MG63 (cell line): ENCODE measurements at places on chromosomes 12 and 14.
A peak's percentile ranks its signal among the peaks of the same experiment; 100 is the strongest.

DNA sequence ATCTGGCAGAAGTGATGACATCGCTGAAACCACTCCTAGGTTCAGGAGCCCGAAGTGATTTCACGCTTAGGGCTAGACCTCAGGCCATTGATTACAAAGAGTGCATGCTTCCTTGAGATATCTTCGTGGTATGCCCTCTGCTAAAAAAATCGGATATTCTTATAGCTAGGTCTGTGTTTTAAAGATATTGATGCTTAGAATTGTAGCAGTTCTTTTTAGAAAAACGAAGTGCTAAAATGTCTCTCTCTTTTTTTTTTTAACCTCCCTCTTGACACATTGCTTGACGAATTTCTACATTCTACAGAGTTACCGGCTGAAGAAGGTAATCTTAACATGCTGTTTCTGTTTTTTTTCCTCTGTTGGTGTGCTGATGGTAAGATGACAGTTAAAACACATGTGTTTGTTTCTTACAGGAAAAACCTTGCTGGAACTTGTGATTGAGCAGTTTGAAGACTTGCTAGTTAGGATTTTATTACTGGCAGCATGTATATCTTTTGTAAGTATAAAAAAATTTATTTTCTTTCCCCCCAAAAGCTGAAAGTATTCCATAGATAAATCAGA, 1.3 kb downstream of the ATP2A2 start:
- no peak for DNase-seq

DNA sequence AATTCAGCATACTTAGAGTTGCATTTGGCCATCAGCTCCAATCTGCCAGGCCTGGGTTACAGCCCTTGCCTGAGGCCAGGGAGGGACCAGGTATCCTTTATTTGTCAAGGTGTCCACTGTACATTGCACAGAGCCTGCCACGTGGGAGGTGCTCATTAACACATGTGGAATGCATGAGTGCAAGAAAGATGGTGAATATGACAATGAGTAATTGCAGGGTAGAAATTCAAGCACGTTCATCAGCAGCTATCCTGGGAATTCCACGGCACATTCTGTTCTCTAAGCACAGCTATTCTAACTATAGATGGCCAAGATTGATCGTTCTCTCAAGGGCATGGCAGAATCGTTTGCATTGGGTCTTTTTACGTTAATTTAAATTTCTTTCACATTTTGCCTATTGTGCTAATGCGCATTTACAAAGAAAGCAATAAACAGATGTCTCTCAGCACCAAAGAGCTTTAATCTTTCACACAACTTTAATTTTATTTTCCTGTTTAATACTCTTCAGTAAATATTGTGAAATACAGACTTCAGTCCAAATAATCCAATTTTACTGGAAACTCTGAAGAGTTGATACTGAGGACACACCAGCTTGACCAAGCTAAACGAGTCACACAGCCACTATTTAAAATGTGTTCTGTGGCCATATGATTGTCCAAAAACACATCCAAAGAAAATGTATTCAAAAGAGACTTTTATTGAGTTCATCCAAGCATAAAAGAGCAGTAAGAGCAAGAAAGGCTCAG, 1025.7 kb upstream of the TMEM132C start:
- no peak for DNase-seq

DNA sequence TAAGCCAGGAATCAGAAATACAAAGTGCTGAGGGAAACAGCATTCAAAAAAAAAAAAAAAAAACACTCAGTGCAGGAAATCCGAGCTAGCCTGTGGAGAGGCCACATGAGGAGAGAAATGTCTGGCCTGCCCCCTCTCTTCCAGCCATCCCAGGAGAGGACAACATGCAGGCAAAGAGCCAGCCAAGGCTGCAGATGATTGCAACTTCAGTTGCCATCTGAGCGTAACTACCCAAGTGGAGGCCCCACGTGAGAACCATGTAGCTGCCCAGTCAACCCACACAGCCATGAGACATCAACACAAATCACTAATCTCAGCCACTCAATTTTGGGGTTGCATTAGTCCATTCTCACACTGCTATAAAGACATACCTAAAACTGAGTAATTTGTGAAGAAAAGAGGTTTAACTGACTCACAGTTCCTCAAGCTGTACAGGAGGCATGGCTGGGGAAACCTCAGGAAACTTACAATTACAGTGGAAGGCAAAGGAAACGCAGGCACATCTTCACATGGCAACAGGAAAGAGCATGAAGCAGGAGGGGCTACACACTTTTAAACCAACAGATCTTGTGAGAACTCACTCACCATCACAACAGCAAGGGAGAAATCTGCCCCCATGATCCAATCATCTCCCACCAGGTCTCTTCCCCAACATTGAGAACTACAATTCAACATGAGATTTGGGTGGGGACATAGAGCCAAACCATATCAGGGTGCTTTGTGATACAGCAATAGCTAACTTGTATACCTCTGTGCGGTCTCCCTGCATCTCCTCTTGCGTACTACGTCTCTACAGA, 161.1 kb downstream of the PIWIL1 start:
- no peak for DNase-seq

DNA sequence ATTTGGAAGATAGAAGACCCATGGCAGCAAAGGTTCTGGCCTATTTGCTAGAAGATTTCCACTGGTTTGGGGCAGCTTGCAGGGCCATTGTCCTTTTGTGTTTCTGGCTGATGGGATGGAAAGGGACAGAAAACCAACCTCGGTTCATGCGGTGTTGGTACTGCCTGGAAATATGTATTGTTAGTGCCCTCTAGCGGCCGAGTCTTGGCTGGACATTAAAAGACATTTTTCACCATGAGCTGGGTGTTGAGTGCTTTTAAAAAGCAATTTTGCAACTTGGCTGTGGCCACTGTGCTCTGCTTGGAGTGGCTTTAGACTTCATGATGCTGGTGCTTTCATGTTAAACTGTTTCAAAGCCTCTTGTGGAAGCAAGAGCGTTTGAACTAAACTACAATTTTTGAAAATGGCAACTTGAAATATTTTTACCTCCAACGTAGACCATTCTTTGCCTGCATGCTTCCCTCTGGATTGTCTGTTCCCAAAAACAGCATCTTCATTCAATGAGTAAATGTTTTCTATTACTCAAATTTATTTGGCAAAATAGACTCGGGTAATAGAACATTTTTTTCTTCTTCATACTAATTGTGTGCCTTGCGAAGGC, 102.7 kb upstream of the TBX5 start:
- peak; percentile 17 for DNase-seq

- DNase-seq, result no peak
Observed at GRCh38 chr12:40635141-40635731, 57.0 kb upstream of the CNTN1 start.

DNA sequence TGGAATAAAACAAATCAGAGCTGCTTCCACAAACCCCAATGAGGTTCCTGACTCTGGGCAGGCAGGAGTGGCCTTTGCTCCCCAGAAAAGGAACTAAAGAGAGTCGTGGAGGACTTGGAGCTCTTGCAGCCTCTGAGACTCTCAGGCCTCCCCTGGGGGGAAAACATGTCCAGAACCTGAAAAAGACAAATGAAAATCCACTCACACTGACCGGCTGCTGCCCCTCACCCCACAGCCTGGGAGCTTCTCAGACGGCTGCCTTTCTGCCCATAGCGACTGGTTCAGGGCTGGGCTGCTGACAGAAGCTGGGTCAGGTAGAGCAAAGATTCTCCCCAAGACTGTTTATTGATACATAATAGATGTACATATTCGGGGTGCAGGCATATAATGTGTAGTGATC, 356.0 kb downstream of the ADGRD1 start:
- no peak for DNase-seq

GRCh38 chr12:79512068-79512467, 178.7 kb downstream of the PAWR start:
- DNase-seq, result no peak

GRCh38 chr12:110896559-110896958, 23.8 kb downstream of the MYL2 start:
- DNase-seq, result no peak

GRCh38 chr14:102551995-102552705, 40.3 kb upstream of the RCOR1 start:
- DNase-seq, result peak; percentile 81

DNA sequence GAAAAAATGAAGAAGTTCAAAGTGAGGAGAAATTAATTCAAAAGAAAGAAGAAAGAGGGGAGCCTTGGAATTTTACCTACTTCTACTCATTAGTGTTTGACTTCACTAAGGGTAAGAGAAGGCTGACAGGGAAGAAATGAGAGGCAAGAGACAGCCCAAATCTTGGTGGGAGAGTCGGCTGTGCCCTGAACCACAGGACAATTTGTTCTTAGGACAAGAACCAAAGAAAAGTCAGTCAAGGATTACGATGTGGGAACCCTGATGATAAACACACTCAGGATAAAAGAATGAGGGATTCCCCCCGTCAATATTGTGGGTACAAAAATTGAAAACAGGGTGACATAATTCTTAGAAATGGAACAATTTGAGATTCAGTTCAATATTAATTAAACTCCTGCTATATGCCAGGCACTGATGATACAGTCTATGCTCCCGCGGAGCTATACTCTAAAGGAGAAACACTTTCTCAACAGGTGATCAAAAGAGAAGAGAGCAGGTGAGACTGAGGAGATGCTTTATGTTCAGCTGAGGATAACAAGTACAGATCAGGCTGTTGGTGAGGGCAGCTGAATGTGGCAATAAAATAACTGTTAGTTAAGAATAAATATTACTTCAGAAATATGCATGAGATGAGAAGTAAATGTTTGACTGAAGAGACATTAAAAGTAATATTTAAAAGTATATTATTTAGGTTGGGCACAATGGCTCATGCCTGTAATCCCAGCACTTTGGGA, 175.4 kb downstream of the SLC25A21 start:
- DNase-seq, result no peak

GRCh38 chr12:91928501-91928900, 217.1 kb downstream of the BTG1 start:
- DNase-seq, result no peak

- no peak for DNase-seq
Observed at GRCh38 chr14:102040153-102040552, 46.7 kb downstream of the HSP90AA1 start.

DNA sequence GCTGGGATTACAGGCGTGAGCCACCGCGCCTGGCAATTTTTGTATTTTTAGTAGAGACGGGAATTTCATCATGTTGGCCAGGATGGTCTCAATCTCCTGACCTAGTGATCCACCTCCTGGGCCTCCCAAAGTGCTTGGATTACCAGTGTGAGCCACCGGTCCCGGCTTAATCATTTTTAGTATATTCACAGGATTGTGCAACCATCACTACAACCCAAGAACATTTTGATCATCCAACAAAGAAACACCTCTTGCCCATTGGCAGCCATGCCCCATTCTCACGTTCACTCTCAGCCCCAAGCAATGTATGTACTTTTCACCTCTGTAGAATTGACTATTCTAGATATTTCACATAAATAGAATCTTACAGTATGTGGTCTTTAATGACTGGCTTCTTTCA, 19.9 kb downstream of the SP1 start:
- no peak for DNase-seq

DNA sequence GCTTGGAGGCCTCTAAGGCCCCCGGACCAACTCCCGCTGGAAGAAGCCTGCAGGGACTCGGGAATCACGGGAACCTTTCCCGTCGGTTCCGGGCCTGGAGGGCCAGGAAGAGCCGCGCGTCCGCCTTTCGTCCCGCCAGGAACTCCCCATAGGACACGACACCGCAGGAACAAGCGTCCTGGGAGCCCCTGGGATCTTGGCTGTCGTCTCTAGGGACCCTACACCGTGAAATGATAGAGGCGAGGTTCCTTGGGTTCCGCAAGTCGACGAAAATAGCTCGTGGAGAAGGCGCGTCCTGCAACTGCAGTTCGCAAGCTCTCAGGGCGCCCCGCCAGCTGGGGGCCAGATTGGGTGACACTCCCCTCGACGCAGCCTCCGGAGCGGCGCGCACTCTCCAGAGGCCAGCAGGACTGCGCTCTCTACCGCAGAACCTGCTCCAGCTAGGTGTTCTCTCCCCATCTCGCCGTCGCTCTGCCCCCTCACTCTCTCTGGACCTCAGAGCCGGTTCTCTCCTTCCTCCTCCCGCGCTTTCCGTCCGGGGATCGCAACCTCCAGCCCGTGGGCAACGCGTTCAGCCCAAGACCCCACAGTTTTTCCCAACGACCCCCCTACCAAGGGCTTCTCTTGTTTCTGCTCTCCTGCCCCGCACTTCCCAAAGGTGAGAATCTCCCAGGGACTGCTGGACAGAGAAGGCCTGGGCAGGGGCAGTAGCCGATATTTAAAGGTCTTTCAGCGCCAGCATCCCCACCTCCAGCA, 776 bp downstream of the BMP4 start:
- no peak for DNase-seq

GRCh38 chr14:23125933-23126524, 7.0 kb upstream of the CEBPE start:
- DNase-seq, result no peak
